Foreskin fibroblast (primary cell): ENCODE measurements at places on chromosomes 12 and 14.
A peak's percentile ranks its signal among the peaks of the same experiment; 100 is the strongest.

GRCh38 chr12:18457362-18457761 lies 196.0 kb downstream of the PIK3C2G start:
- DNase-seq: no peak

GRCh38 chr14:65348137-65348536 lies 64.4 kb upstream of the FUT8 start:
- peak; percentile 64 for DNase-seq

- DNase-seq: no peak
Measured at GRCh38 chr14:33062881-33063280, 124.2 kb downstream of the NPAS3 start.

DNA sequence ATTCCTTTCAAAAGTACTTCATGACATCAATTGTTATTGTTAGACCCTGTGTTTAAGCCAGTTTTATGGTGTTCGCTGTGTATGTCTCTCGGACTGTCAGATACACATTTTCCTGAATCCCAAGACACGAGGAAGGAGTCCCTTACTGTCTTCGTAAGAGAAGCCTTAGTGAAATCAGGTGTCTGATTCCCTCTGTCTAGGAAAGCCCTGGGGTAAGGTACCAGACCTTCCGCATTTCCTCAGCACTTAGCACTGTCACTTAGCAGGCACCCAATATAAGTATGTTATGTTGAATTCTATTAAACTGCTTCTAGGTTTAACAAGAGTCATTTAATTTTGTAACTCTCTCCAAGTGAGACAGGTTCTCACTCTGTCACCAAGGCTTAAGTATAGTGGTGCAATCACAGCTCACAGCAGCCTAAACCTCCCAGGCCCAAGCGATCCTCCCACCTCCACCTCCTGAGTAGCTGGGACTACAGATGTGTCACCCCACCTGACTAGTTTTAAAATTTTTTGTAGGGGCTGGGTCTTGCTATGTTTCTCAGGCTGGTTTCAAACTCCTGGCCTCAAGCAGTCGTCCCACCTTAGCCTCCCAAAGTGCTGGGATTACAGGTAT lies 111.0 kb downstream of the BBS10 start:
- no peak for DNase-seq

- DNase-seq: no peak
Measured at GRCh38 chr12:49968471-49968870, 4.3 kb upstream of the AQP6 start.

DNA sequence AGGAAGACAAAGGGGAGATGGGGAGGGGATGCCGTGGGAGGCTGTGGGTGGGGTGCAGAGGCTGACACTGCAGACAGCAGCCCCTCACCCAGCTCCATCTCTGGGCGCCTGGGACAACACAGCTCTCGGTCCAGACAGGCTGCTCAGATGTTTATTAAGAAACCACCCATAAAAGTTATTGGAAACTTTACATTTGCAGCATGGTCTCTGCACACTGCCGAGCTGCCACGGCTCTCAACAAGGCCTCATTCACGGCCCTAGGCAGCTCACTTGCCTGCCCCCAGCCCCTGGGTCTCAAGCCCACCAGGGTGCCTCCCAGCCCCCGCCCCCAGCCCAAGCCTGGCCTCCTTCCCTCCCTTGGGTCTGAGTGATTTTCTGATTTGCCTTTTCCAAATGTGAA lies 21.0 kb upstream of the COL2A1 start:
- DNase-seq: no peak

- DNase-seq: no peak
Measured at GRCh38 chr12:22702690-22703089, 77.7 kb downstream of the ETNK1 start.

DNA sequence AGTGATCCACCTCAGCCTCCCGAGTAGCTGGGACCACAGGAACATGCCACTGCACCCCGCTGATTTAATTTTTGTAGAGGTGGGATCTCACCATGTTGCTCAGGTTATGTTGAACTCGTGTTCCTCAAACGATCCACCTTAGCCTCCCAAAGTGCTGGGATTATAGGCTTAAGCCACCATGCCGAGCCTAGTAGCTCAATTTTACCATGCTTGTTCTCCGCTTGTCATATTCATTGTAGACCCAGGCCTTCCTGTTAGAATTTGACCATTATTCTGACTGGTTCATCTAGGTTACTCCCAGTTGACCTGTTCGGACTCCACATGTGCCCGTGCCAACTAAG lies 24.7 kb downstream of the TMBIM6 start:
- no peak for DNase-seq

DNA sequence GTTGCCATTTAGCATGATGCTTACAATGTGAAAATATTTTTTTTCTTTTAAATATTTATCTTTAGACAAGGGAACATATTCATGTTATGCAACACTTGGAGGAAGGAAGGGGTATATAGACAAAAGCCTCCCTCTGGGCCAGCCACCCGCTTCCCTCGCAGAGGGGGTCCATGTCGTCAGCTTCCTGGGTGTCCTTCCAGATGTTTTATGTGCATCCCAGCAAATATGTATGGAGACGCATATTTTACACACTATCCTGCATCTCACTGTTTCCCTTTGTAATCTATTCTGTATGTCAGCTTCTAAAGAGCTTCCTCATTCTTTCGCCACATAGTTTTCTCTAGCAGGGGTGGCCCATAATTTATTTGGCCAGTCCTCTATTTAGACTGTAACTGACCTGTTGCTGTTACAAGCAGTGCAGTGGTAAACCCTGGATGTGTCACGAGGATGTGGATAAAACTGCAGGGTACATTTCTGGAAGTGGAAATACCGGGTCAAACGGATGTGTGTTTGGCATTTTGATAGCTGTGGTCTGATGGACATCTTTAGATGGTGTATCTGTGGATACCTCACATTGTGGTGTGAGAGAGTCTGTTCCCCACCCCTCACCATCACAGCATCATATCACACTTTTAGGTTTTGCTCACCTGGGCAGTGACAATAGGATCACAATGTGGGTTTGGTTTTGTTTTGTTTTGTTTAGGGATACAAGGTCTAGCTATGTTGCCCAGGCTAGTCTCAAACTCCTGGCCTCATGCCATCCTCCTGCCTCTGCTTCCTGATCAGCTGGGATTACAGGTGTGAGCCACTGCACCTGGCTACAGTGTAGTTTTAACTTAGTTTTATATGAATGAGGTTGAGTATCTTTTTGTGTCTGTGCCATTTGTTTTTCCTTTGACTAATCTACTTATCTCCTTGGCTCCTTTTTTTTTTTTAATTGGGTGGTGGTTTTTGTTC lies 31.6 kb downstream of the FAM222A start:
- no peak for DNase-seq

DNA sequence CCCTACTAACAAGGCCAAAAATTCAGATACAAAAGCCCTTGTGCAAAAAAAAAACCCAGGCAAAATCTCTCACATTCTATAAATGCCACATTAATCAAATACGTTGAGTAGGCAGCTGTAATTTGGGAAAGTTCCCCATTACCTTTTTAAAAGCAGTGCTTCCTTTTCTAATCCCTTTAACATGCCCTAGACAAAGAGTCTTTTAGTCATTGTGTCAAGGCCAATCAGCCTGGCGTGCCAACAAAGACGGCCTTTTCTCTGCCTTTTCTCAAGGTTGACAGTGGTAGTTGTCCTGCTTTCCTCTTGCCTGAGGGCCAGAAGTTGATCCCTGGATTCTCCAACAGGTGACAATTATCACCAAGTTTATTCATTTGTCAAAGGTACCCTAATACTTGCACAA lies 62.5 kb upstream of the METAP2 start:
- DNase-seq: no peak

DNA sequence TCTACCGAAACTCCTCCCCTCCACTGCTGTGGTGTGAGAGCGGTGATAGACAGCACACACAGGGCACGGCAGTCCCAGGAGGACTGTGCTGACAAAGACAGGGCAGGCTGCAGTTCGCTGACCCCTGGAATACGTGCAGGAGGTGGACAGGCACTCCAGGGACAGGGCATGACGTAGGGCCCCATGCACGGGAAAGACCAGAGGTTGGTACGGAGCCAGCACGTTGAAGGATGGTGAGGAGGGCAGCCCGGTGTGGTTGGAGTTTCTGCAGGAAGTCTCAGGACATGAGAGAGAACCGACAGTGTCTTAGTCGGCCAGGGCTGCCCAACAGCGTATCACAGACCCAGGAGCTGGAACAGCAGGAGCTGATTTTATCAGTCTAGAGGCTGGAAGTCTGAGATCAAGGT lies 254.2 kb upstream of the FKBP4 start:
- DNase-seq: no peak

GRCh38 chr12:9756706-9757105 lies 4.0 kb downstream of the CD69 start:
- no peak for DNase-seq

- no peak for DNase-seq
Measured at GRCh38 chr12:4540170-4540569, 1.5 kb downstream of the RAD51AP1 start.

DNA sequence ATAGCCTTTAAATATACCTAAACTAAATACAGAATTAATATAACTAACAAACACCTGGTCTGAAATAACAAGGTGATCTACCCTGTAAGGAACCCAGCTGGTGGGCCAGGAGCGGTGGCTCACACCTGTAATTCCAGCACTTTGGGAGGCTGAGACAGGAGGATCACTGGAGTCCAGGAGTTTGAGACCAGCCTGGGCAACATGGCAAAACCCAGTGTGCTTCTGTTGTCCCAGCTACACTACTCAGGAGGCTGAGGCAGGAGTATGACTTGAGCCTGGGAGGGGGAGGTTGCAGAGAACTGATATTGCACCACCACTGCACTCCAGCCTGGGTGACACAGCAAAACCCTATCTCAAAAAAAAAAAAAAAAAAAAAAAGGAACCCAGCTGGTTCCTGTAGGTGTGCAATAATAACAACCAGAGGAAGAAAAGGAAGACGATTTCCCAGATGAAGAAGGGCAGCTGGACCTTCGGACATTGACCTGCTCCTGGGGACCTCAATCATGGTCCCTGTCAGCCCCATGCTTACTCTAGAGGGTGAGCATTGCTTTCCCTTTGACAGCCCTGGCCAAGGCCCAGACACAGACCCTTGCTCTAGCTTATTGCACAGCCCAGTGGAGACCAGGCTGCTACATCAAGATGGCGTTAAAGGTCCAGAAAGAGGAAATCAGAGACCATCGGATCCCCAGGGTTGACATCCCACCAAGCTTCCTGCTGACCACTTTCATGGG lies 5.4 kb downstream of the FOS start:
- no peak for DNase-seq

- peak; percentile 73 for DNase-seq
Measured at GRCh38 chr12:7369274-7369729, 65.4 kb downstream of the ACSM4 start.

- no peak for DNase-seq
Measured at GRCh38 chr12:54870617-54871016, 16.3 kb downstream of the MUCL1 start.

- DNase-seq: no peak
Measured at GRCh38 chr12:30845676-30846075, 80.9 kb upstream of the TSPAN11 start.

DNA sequence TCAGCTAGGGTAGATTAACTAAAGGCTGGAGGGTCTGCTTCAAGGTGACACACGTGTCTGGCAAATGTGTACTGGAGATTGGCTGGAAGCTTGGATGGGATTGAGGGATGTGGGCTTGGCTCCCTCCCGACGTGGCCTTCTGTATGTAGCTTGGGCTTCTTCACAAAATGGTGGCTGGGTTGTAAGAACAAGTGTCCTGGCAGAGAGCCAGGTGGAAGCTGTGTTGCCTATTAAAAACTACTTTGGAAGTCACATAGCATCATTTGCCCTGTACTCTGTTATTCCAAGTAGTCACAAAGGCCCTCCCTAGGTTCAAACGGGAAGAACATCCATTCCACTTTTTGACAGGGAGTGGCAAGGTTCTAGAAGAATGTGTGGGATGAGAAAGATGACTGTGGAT lies 174.1 kb upstream of the PRICKLE1 start:
- DNase-seq: no peak

- DNase-seq: peak; percentile 81
Measured at GRCh38 chr12:75526655-75527511, 15.5 kb upstream of the KRR1 start.

GRCh38 chr12:59938190-59938962 lies 342.5 kb downstream of the SLC16A7 start:
- DNase-seq: no peak

GRCh38 chr14:70714055-70714550 lies 72.4 kb downstream of the TTC9 start:
- DNase-seq: peak; percentile 28

DNA sequence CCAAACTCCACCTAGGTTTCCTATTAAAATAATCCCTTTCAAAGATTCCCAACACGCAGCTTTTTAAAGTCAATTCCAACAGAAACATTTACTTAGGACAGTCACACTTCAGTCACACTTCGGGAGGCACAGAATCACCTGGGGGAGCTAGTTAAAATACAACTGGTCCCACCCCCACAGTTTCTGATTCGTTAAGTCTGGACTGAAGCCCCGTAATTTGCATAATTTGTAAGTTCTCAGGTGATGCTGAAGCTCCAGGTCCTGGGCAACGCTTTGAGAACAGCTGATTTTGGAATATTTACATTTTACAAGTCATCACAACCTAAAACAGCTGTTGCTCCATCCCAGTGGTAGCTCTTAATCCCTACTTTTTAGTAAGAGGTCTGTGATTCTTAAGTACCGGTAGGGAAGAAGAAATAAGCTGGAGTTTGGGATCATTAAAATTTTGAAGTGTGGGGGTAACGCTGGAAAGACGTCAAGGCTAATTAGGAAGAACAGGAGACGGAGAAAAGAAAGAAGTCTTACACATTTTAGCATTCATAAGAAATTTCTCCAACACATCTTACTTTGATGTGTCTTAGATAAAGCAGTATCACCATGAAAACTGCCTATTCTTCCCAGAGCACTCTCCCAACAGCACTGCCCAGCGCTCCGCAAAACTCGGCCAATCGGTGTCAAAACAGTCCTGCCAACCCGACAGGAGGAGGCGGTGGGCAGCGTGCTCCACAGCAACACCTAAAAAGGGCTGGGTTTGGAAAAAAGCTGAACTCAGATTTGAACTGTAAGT lies 1.1 kb downstream of the IPO8 start:
- DNase-seq: peak; percentile 66

DNA sequence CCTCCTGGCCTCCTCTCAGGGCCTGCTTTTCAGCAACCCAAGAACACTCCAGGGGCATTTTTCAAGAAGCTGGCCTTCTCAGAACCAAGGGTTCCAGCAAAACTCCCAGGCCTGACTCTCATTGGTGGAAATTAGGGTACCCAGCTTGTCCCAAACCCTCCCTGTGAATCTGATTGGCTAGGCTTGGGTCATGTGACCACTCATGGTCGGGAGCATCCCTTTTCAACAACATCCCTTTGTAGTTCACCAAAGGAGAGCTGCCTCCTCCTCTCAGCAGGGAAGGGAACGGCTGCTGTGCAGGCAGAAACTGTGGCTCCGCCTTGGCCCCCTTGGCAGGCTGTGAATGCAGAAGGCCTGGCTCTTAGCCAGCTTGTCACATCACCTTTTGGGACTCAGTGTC lies 94.5 kb downstream of the AACS start:
- DNase-seq: no peak

GRCh38 chr12:12561371-12562015 lies 1.2 kb downstream of the DUSP16 start:
- DNase-seq: peak; percentile 32

- no peak for DNase-seq
Measured at GRCh38 chr12:51126297-51126696, 42.9 kb upstream of the CSRNP2 start.

GRCh38 chr12:50249464-50250182 lies 33.7 kb downstream of the LIMA1 start:
- no peak for DNase-seq
